NCI-H460 (cell line): ENCODE measurements at places on chromosomes 2 and 18. TPM values are rescaled to one million over a fixed set of nuclear protein-coding genes. Genes with fewer than 3 reads are reported as not detected.

DNA sequence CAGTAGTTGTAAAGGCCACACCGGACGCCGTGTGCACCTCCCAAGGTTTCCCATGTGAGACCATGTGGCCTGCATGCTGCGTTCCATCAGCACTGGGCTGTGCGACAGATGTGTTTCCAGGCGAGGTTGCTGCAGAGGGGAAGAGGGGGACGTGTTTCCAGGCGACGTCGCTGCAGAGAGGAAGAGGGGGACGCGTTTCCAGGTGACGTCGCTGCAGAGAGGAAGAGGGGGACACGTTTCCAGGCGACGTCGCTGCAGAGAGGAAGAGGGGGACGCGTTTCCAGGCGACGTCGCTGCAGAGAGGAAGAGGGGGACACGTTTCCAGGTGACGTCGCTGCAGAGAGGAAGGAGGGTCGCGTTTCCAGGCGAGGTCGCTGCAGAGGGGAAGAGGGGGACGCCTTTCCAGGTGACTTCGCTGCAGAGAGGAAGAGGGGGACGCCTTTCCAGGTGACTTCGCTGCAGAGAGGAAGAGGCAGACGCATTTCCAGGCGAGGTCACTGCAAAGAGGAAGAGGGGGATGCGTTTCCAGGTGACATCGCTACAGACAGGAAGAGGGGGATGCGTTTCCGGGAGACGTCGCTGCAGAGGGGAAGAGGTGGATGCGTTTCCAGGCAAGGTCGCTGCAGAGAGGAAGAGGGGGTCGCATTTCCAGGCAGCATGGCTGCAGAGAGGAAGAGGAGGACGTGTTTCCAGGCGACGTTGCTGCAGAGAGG is 24.5 kb downstream of the NFATC1 start:
- no peak for DNase-seq

DNA sequence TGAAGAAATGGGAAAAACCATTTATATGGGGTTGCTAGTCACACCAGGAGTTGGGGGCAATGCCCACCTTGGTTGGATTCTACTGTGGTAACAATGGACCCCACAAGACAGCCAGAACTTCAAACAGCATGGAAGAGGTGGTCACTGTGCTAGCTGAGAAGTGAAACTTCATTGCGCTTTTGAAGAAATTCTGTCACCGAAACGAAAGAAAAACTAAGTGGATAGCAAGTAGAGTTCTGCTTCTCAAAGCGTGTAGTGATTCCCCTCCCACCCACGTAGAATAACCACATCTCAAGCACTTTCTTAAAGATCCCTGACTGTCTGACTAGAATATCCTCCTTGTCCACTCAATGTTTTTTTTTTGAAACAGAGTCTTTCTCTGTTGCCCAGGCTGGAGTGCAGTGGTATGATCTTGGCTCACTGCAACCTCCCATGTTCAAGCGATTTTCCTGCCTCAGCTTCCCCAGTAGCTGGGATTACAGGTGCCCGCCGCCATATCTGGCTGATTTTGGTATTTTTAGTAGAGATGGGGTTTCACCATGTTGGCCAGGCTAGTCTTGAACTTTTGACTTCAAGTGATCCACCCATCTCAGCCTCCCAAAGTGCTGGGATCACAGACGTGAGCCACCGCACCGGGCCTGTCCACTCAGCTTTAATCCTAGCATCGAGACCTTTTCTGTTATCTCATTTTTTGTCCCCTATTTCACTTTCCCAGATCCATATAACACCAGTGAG is 30.1 kb upstream of the CCL20 start:
- DNase-seq = no peak

The ALLC gene
- not detected in 2 replicates for total RNA-seq

GRCh38 chr2:240655931-240656886 is 26.5 kb downstream of the AQP12B start:
- DNase-seq = no peak

DNA sequence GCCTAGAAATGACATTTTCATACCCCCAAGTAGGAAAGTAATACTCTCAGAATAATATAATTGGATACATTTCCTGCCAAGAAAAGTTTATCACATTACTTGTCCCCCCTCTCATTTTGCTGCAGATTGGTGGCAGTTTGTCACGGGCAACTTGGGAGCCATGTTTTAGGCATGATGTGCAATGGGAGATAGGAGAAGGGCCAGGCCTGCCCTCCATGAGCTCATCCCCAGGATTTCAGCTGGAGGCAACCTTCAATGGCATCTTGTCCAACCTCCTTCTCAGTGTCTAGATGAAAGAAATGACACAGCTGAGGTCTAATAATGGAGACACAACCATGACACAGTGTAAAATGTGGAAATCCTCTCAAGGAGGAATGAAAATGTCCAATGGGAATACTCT is 11.4 kb upstream of the RAB31 start:
- DNase-seq = no peak

The KCNG3 gene
- total RNA-seq = 0.55 and 0.72 TPM in 2 replicates

DNA sequence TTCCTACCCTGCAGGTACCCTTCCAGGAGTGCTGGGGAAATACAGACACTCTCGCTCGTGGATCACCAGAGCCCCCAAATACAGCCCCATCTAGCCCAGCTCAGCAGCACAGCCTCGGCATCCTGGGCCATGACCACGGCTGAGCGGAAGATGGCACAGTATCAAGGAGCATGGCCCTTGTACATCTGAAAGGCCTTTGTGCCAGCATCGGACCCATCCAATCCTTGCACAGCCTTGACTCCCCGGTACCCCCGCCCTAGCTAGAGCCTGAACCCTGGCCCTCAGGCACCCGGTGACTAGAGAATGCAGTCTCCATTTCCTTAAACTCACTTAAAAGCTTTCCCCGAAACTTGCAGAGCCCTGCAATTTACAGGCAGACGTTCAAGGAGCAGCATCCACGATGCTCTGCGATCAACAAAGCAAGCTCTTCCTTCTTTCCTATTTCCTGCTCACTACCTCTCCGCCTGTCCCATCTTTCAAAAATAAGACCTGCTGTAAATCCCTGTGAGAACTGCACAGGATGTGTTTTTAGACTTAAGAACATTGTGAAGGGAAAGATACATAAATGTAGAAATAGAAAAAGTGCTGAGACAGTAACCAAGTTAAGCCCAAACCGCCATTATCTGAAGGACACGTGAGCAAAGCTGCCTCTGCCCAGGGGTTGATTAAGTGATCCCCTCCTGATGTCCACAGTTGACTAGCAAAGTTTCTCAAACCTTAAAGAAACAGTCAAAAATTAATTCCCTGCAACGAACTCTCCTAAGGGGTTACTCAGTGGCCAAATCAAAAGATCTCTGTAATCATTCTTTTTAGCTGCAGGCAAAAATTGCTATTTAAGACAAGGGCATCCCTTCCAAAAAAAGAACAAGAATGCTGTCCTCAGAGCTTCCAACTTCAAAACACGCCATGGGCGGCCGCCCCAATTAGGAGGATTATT is 48.5 kb downstream of the ZNF516 start:
- DNase-seq = no peak

The FIGLA gene
- not detected in 2 replicates for total RNA-seq

DNA sequence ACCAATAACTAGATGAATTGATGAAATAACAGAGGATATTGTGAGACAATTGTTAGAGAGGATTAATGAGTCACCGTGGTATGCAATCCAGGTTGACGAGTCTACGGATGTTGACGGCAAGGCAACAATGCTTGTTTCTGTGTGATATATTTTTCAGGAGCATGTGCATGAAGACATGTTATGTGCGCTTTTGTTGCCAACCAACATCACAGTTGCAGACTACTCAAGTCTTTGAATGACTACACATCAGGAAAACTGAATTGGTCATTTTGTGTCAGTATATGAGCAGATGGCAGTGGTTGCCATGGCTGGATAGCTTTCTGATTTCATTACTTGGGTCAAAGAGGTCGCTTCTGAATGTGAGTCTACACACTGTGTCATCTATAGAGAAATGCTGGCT is 96.8 kb upstream of the CRACDL start:
- DNase-seq = no peak

DNA sequence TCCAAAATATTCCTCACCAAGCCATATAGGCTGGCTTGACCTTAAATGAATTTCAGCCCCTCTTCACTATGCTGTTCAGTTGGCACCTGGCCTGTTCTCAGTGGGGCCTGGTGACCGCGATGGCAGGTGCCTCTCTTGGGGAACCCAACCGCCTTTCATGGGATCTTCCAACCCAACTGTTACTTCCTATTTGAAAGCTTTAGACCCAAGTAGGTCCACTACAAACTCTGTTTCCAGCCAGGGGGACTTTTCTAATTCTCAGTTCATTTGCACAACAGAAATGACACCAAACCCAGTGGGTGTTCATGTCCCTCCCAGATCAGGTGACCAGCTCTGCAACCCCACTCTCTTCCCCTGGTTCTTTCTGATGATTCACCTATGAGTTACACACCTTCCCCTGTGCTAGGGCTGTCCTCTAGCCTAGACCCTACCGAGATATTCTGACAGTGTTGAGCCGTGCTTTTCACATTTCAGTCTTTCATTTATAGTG is 35.6 kb upstream of the NDUFV2 start:
- DNase-seq = no peak

- DNase-seq = no peak
These were observed 214.4 kb downstream of the FHOD3 start for GRCh38 chr18:36511791-36512352.

The MEIS1 gene
- 3.9 and 4.2 TPM in 2 replicates for total RNA-seq

- no peak for DNase-seq
These were observed 1.3 kb downstream of the SPTBN1 start for GRCh38 chr2:54457323-54458023.

The SFXN5 gene
- total RNA-seq = 13.4 and 13.7 TPM in 2 replicates

GRCh38 chr18:62354151-62354550 is 29.0 kb downstream of the TNFRSF11A start:
- DNase-seq = no peak
